ENCODE measurements at places on chromosomes 16 and 17. TPM values are rescaled to one million over a fixed set of nuclear protein-coding genes. Genes with fewer than 3 reads are reported as not detected.
A peak's percentile ranks its signal among the peaks of the same experiment; 100 is the strongest.

DNA sequence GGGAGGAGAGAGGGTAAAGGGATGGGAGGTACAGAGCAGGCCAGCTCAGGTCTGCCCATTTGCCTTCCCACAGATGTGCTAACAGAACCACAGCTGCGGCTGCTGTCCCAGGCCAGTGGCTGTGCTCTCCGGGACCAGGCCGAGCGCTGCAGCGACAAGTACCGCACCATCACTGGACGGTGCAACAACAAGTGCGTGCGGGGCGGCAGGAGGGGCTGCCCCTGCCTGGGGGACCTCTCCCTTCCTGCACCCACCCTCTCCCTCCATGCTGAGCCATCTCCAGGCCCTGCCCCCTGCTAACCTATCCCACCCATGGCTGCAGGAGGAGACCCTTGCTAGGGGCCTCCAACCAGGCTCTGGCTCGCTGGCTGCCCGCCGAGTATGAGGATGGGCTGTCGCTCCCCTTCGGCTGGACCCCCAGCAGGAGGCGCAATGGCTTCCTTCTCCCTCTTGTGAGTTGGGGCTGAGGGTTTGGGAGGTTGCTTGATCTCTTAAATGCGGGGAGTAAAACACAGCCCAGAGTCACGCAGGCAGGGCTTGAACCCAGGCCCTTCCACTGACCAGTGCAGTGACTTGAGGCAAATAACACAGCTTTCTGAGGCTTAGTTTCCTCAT lies 1.2 kb downstream of the EPX start:
- DNase-seq = no peak

Gene RAB40C
- 9.9 TPM for total RNA-seq

Gene ADAP2
- 3.0 TPM for total RNA-seq

- no peak for DNase-seq
Measured at GRCh38 chr17:50620237-50620636, 14.4 kb upstream of the ABCC3 start.

DNA sequence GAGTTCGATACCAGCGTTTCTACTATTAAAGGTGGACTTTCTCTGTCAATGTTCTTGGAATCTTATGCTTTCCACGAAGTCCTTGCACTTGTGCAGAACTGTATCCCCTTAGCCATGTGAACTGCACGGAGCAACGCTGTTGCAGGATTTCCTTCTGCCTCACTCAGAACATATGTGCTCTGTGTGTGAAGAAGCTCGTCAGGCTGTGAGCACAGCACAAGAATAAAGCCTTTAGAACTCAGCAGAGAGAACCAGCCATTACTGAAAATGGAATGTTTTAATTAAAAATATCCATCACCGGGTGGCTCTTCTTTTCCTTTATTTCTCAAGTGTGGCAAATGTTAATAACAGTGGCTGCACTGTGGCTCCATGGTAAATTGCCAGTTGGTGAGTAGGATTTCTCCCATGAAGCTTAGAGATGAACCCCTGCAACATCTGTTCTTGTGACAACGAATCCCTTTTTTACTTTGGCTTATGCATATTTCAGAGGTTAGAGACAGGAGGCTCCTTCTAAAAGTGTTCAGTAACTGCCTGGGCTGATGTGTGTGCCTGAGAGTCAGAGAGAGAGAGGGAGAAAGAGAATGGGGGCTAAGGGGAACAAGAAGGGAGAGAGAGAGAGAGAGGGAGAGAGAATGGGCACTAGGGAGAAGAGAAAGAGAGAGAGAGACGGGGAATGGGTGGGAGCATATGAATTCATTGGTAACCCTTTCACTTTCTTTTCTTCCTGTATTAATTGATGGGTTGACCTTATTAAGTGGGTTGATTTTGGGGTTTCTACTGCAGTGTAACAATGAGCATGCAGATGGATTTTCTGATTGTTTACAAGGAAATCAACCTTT lies 50.0 kb downstream of the RPTOR start:
- peak; percentile 21 for DNase-seq

DNA sequence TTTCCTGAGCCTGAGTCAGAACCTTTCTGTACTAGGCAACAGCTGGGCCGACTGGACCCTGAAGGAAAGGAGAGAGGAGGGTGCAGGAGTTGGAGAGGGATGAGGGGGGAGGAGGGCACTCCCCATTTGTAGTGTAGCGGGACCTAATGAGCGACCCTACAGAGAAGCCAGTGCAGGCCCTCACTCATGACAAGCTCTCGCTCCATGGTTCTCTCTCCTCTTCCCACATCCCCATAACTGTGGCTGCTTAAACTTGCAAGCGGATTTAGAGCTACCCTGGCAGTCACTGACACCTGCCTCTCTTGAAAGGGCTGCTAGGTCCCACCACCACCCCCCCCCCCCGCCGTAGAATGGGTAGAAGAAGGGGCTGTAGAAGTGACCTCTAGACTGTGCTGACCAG lies 14.5 kb downstream of the NKD1 start:
- no peak for DNase-seq

GRCh38 chr17:61872099-61872498 lies 8.8 kb upstream of the BRIP1 start:
- DNase-seq = no peak

All from fibroblast of villous mesenchyme (primary cell).